Femur (tissue), 1 donor: ENCODE measurements at places on chromosomes 7 and 10.

DNA sequence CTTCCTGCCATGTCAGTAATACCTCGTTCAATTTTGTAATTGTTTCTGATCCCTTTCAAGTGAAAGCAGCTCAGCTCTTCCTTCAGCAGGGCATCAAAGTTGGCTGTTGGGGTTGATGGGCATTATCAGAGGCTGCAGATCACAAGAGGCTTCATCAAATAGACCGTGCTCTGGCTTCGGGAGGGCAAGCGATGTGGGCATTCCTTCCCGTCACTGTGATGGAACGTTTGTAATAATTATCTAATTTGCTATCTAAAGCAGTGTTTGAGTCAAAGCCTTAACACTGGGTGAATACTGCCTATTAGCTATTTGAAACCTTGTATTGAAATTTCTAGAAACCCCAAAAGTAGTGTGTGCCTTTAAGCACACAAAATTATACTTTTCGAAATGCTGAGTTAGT is 170.1 kb downstream of the OTUD1 start:
- DNase-seq, result no peak

GRCh38 chr7:30040938-30041337 is 12.7 kb downstream of the PLEKHA8 start:
- no peak for DNase-seq

- DNase-seq, result no peak
These were observed 13.6 kb upstream of the BPGM start for GRCh38 chr7:134632937-134633540.

DNA sequence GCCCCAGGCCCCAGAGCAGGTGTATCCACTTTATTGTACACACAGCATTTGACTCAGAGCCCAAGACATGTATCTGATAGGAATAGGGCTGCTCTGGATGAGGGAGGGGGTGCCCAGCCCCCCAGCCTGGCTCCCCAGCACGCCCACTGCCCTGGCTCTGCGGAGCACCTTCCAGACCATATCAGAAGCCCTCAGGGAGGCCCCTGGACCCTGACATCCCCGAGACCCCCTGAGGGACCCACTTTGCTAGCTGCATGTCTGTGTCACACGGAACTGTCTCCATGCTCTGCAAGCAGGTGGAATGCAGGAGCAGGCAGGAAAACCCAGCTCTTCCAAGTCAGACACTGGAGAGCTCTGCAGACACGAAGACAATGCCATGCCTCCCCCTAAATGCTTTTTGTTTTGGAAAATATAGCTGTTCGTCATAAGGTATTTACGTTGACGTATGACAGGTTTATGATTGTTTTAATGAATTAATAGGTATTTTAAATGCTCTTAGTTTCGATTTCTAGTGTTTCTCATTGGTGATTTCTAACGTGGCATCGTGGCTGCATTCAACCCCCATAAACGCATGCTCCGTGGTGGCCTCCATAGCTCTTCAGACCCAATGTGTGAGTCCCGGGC is 92.8 kb upstream of the INSIG1 start:
- DNase-seq, result no peak

- no peak for DNase-seq
These were observed 101.6 kb upstream of the PLXNA4 start for GRCh38 chr7:132677918-132678317.

DNA sequence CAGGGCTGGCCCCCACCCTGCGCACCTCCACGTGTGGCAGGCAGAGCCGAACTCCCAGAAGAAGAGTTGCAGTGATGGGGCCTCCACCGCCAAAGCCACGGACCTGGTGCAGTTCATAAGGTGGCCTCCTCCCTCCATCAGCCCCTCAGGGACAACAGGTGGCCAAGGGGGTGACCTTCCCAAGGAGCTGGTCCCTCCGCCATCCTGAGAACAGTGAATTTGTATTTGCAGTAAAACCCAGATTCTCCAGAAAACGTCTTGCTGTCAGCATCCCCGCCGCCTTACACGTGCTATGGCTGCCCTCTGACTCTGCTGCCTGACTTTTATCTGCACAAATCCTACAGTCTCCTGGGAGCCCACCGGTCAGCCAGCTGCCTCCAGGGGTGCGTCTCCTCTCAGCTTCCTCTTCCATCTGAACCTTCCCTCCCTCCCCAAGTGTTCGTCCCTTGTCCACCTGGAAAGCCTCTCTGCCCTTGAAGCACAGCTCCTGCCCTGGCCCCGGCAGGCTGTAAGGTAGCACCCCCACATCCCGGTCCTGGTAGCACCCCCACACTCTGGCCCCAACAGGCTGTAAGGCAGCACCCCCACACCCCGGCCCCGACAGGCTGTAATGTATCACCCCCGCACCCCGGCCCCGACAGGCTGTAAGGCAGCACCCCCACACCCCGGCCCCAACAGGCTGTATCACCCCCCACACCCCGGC is 311.8 kb downstream of the PTPRN2 start:
- no peak for DNase-seq

GRCh38 chr7:100632951-100633717 is 8.2 kb downstream of the TFR2 start:
- peak; percentile 57 for DNase-seq

GRCh38 chr7:43674559-43675436 is 54.5 kb downstream of the COA1 start:
- no peak for DNase-seq

GRCh38 chr7:47332681-47333553 is 249.0 kb downstream of the TNS3 start:
- DNase-seq, result no peak
